ENCODE measurements at places on chromosomes 1 and 21. TPM values are rescaled to one million over a fixed set of nuclear protein-coding genes. Genes with fewer than 3 reads are reported as not detected.

Gene RIMS3
- total RNA-seq = 5.6 TPM

GRCh38 chr1:20220036-20220435 is 33.7 kb upstream of the PLA2G2C start:
- H3K4me1 ChIP-seq = no peaks in the 10 kb centered on the region
- DNase-seq = no peak
- no peaks in the 10 kb centered on the region for H3K36me3 ChIP-seq
- H3K27me3 ChIP-seq = peaks cover 44% of the 10 kb centered on the region
- no peak overlapping the region for H3K4me3 ChIP-seq

DNA sequence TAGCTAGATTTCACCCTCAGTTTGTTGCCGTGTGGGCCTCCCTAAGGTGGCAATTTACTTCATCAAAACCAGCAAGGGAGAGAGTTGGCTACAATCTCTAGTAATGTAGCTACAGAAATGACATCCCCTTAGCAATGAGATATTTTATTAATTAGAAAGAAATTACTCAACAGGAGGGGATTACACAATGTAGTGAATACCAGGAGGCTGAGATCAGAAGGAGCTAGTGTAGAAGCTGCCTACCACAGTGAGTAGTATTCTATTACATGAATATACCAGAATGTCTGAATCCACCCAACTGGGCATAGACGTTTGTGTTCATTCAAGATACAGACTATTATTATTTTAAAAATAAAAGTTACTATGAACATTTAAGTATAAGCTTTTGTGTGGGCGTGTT is 868.2 kb upstream of the CXADR start:
- no peak overlapping the region for H3K4me3 ChIP-seq
- no peak for DNase-seq
- no peak overlapping the region for H3K27ac ChIP-seq
- H3K4me1 ChIP-seq = no peaks in the 10 kb centered on the region
- H3K27me3 ChIP-seq = no peaks in the 10 kb centered on the region

- H3K4me1 ChIP-seq = peaks cover 6% of the 10 kb centered on the region
- no peak for DNase-seq
- H3K27me3 ChIP-seq = peaks cover 56% of the 10 kb centered on the region
Observed at GRCh38 chr1:10864776-10865175, 68.3 kb upstream of the CASZ1 start.

DNA sequence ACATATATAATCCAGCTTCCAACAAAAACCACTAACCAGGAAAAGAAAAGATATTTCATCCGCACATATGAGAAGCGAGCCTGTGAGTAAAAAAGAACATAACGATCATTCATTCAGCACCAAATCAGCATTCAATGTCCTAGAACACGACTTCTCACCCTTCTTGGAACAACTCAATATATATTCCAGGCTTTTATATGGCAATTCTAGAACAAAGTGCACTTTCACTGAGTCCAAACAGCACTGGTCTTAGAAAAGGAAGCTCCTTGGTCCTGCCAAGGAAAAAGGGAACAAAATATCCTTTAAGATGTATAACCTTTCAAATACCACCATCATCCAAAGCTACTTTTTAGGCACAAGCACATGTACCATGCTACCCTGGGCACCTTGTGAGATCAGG is 44.5 kb downstream of the RPL5 start:
- DNase-seq = no peak
- H3K36me3 ChIP-seq = peaks cover 21% of the 10 kb centered on the region
- H3K4me1 ChIP-seq = peaks cover 20% of the 10 kb centered on the region
- no peak overlapping the region for H3K4me3 ChIP-seq

GRCh38 chr1:56837244-56837939 is 17.2 kb upstream of the C8A start:
- H3K4me3 ChIP-seq = no peak overlapping the region
- no peak for DNase-seq
- H3K27ac ChIP-seq = no peak overlapping the region
- H3K36me3 ChIP-seq = no peaks in the 10 kb centered on the region

- H3K4me1 ChIP-seq = no peaks in the 10 kb centered on the region
- no peak overlapping the region for H3K4me3 ChIP-seq
- H3K27me3 ChIP-seq = no peaks in the 10 kb centered on the region
- no peaks in the 10 kb centered on the region for H3K36me3 ChIP-seq
Observed at GRCh38 chr1:33828059-33828458, 35.8 kb upstream of the HMGB4 start.

Gene BARHL2
- not detected for total RNA-seq

Gene ATP8B2
- 149 TPM for total RNA-seq

Gene CACNA1S
- not detected for total RNA-seq

DNA sequence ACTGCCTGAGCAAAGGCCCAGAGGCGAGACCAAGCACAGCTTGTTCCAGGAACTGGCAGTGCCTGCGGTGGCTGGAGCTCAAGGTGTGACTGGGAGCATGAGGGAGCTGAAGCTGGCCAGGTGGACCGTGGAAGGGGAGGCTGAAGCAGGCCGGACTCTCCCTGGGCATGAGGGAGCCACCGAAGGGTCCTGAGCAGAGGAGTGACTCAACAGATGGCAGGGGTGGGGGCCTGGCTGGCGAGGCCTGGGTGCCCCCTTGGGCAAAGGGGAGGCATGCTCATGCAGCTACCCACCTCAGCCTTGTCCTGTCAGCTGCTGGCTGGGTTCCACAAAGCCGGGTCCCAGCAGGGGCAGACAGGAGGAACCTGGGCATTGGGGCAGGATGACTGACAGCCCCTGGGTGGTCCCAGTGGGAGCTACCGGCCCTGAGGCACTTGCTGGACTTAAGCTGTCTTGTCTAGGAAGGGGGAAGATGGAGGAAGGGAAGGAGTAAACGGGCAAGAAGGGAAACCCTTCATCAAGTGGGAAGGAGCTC is 118.9 kb downstream of the LACTBL1 start:
- peaks cover 13% of the 10 kb centered on the region for H3K27me3 ChIP-seq
- no peak overlapping the region for H3K27ac ChIP-seq
- no peak overlapping the region for H3K4me3 ChIP-seq
- no peaks in the 10 kb centered on the region for H3K4me1 ChIP-seq

Gene KRTAP11-1
- not detected for total RNA-seq

DNA sequence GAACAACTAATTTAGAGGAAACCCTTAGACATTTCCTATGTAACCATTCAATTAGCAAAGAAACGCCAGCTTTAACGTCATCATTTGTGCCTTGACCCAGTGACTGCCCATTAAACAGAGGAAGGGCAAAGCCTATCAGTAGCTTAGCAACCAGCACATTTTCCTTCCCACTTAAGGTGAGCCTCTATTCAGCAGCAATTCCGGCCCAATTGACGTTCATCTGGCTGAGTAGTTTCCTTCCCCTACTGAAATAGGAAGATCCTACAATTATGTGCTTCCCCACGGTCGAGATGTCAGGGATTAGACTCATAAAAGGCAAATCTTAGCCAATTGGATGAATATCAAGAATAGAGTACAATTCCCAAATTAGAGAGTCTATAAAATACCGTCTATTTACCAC is 482.1 kb upstream of the ADAMTS5 start:
- no peak for DNase-seq
- H3K27ac ChIP-seq = no peak overlapping the region
- no peak overlapping the region for H3K4me3 ChIP-seq
- no peaks in the 10 kb centered on the region for H3K36me3 ChIP-seq
- no peaks in the 10 kb centered on the region for H3K4me1 ChIP-seq

DNA sequence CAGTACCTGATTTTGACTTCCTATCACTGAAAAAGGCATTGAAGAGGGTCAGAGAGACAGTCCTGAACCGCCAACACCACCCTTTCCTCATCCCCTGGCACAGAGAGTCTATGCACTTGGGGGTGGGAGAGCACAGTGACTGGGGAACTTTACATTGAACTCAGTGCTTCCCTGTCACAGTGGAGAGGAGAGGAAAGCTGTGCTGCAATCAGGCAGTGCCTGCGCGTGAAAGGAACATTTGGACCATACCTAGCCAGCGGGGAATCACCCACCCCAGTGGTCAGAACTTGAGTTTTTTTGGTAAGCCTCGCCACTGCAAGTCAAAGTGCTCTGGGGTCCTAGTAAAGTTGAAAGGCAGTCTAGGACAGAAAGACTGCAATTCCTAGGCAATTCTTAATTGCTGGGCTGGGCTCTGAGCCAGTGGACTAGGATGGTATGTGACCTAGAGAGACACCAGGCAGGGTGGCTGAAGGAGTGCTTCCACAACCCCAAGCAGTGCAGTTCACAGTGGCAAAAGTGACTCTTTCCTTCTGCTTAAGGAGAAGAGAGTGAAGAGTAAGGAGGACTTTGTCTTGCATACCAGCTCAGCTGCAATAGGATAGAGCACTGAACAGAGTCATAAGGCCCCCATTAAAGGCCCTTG is 9.4 kb upstream of the HENMT1 start:
- peaks cover 15% of the 10 kb centered on the region for H3K4me1 ChIP-seq
- H3K36me3 ChIP-seq = no peaks in the 10 kb centered on the region
- DNase-seq = no peak
- H3K4me3 ChIP-seq = no peak overlapping the region

Gene RGS1
- 67.3 TPM for total RNA-seq

GRCh38 chr1:119947468-119947867 is 51.2 kb upstream of the ADAM30 start:
- no peaks in the 10 kb centered on the region for H3K27me3 ChIP-seq
- H3K4me1 ChIP-seq = no peaks in the 10 kb centered on the region
- peaks cover 37% of the 10 kb centered on the region for H3K36me3 ChIP-seq
- H3K4me3 ChIP-seq = no peak overlapping the region
- no peak for DNase-seq

Gene TIE1
- total RNA-seq = 0.45 TPM

DNA sequence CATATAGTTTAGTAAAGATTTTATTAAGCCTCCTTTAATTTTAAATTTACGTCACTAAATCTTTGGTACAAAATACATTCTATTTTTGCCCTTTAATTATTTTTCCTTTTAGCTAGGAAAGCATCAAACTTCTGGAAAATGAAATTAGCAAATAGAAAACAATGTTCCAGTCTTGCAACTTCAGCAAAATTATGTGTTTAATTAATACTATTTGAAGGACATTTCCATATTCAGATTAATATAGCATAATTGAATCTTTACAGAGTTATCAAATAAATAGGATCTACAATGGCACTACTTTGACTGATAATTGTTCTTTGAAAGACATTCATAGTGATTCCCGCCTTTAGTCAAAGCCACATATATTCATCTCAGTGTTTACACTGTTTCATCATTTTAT is 904.2 kb downstream of the KCNT2 start:
- H3K36me3 ChIP-seq = no peaks in the 10 kb centered on the region
- DNase-seq = no peak
- no peaks in the 10 kb centered on the region for H3K4me1 ChIP-seq
- H3K4me3 ChIP-seq = no peak overlapping the region
